ENCODE measurements at places on chromosomes 12 and 14. TPM values are rescaled to one million over a fixed set of nuclear protein-coding genes. Genes with fewer than 3 reads are reported as not detected.

GRCh38 chr14:66539034-66539433, 31.1 kb downstream of the GPHN start:
- DNase-seq: no peak

- DNase-seq: peak; percentile 73
Observed at GRCh38 chr14:90235179-90235976, 21.0 kb upstream of the PSMC1 start.

DNA sequence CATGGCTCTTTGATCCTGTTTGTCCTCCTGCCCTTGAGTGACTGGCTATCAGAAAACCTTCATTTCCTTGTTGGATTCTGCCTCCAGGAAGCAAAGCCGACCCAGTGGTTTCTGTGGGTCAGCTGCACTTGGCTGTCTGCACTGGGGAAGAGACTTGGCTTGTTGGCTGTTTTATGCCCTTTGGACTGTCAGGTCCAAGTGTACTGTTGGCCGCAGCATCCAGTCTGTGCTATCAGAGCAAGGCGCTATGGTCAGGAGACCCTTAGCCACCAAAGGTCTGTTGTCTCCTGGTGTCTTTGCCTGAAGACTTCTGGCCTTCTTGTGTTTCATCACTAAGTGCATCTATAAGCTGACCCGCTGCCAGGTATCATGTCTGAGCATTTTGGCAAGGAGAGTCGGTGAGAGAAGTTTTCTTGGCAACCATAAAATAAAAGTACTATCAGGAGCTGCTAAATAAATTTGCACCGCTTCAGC, 177.4 kb upstream of the HIF1A start:
- DNase-seq: no peak

GRCh38 chr12:92951006-92951405, 21.9 kb upstream of the EEA1 start:
- no peak for DNase-seq

GRCh38 chr14:103925316-103925715, 2.9 kb upstream of the TDRD9 start:
- DNase-seq: no peak

- no peak for DNase-seq
Observed at GRCh38 chr14:77082356-77082755, 15.7 kb upstream of the CIPC start.

DNA sequence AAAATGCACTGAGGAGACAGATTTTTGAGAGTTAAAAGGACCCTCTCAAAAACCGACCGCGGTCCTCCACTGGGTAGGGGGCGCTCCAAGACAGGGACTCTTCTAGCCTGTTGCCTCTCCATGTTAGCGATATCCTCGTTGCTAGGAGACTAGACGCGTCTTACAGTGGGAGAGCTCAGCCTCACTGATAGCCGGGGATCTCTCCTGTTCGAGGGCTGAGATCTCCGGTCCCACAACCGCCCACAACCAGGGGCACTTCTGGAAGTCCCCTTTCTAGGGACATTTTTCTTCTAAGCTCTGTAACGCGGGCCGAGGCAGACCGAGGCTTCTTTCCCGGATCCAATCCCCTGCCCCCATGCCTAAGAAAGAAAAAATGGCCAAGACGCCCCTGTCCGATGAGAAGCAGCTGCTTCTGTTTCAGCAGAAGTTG, 21.3 kb downstream of the FKBP11 start:
- peak; percentile 70 for DNase-seq

The IFNG-AS1 gene
- not detected for total RNA-seq

The GRIP1 gene
- total RNA-seq: not detected

The PPP1R3E gene
- total RNA-seq: 1.9 TPM

The KTN1 gene
- 64.4 TPM for total RNA-seq

The ALKBH1 gene
- total RNA-seq: 14.2 TPM

The CEBPE gene
- total RNA-seq: not detected

The ULK1 gene
- 6.9 TPM for total RNA-seq

The STAC3 gene
- total RNA-seq: 0.59 TPM

The IL22 gene
- not detected for total RNA-seq

The KRT3 gene
- total RNA-seq: not detected

Measured in A172 (cell line).